ENCODE measurements at places on chromosomes 12 and 14. TPM values are rescaled to one million over a fixed set of nuclear protein-coding genes. Genes with fewer than 3 reads are reported as not detected.

The CIROP gene
- not detected for polyA plus RNA-seq

The RAPGEF3 gene
- polyA plus RNA-seq, result 29.9 TPM

The GIT2 gene
- 10.8 TPM for polyA plus RNA-seq

The VWF gene
- 78.1 TPM for polyA plus RNA-seq

The OTOGL gene
- 0.07 TPM for polyA plus RNA-seq

GRCh38 chr14:76434220-76434619 lies 58.3 kb downstream of the ESRRB start:
- H3K36me3 ChIP-seq, result no peaks in the 10 kb centered on the region
- no peak overlapping the region for H3K4me3 ChIP-seq
- no peak for DNase-seq
- no peak overlapping the region for H3K27ac ChIP-seq
- H3K27me3 ChIP-seq, result no peaks in the 10 kb centered on the region
- H3K4me1 ChIP-seq, result no peaks in the 10 kb centered on the region

- H3K4me3 ChIP-seq, result no peak overlapping the region
- H3K27ac ChIP-seq, result no peak overlapping the region
- H3K4me1 ChIP-seq, result no peaks in the 10 kb centered on the region
Observed at GRCh38 chr14:96482986-96483385, 19.2 kb upstream of the PAPOLA start.

- DNase-seq, result no peak
- H3K36me3 ChIP-seq, result no peaks in the 10 kb centered on the region
- H3K4me1 ChIP-seq, result no peaks in the 10 kb centered on the region
- no peak overlapping the region for H3K27ac ChIP-seq
- no peak overlapping the region for H3K4me3 ChIP-seq
- H3K27me3 ChIP-seq, result no peaks in the 10 kb centered on the region
Observed at GRCh38 chr12:114245555-114245954, 160.4 kb downstream of the TBX5 start.

- no peaks in the 10 kb centered on the region for H3K4me1 ChIP-seq
- H3K36me3 ChIP-seq, result no peaks in the 10 kb centered on the region
- H3K4me3 ChIP-seq, result no peak overlapping the region
- no peaks in the 10 kb centered on the region for H3K27me3 ChIP-seq
- H3K27ac ChIP-seq, result no peak overlapping the region
Observed at GRCh38 chr14:71833476-71833875, 98.8 kb upstream of the RGS6 start.

Data from psoas muscle (tissue), 8 donors.